ENCODE measurements at places on chromosomes 6 and 20.

- DNase-seq = no peak
These were observed 340 bp upstream of the VARS2 start for GRCh38 chr6:30913721-30914075.

- DNase-seq = no peak
These were observed 411.5 kb downstream of the TENT5A start for GRCh38 chr6:81340946-81341345.

DNA sequence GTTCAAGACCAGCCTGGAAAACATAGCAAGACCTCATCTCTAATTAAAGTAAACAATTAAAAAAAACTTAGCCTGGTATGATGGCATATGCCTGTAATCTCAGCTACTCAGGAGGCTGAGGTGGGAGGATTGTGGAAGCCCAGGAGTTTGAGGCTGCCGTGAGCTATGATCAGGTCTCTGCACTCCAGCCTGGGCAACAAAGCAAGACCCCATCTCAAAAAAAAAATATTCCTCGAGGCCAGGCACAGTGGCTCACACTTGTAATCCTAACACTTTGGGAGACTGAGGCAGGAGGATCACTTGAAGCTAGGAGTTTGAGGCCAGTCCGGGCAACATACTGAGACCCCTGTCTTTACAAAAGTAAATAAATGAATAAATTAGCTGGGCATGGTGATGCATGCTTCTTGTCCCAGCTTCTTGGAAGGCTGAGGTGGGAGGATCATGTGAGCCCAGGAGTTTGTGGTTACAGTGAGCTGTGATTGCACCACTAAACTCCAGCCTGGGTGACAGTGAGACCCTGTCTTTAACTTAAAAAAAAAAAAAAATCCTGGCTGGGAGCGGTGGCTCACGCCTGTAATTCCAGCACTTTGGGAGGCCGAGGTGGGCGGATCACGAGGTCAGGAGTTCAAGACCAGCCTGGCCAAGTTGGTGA lies 9.3 kb upstream of the C2 start:
- no peak for DNase-seq

GRCh38 chr6:108845145-108845544 lies 3.1 kb upstream of the ARMC2 start:
- no peak for DNase-seq

- no peak for DNase-seq
These were observed 47.1 kb upstream of the RNF8 start for GRCh38 chr6:37306624-37307222.
